Glutamatergic neuron (in vitro differentiated cells): ENCODE measurements at places on chromosomes 2 and 18.

GRCh38 chr2:51231071-51231470, 199.1 kb upstream of the NRXN1 start:
- no peak for DNase-seq

DNA sequence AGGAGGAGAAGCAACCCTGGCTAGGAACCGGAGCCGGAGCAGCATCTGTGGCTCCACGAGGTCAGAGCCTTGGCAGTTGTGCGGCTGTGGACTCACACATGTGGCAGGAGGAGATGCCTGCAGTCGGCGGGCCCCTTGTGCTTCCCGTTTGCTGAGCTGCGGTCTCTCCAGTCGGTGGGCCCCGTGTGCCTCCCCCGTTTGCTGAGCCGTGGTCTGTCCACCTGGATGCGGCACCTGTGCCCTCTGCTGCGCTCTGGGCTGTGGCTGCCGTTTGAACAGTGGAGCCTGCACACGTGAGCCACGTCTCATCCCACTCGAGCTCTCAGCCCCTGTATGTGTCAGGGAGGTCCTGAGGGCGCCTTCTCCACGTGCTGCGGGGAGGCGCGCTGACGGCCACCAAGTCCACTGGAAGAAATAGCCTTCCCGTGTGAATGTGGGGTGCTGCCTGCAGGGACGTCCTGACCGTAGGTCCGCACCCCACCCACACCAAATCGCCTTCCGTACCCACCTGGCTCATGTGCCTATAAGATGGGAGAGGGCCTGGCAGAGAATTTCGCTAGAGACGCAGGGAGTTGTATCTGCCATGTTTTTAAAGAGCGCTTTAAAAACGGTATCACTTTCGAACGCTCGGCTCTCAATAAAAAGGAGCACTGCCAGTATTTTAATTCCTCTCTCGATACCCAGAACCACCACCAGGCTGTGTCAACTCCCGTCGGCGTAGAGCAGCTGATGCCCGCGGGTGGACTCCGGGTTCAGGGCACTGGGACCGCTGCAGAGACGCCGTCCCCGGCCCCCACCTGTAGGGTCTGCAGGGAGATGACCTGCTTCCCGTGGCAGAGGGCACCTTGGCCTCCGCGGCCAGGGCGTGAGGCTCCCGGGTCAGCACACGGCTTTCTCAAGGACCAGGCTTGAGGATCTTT, 117.0 kb downstream of the NFATC1 start:
- DNase-seq = peak; percentile 14

DNA sequence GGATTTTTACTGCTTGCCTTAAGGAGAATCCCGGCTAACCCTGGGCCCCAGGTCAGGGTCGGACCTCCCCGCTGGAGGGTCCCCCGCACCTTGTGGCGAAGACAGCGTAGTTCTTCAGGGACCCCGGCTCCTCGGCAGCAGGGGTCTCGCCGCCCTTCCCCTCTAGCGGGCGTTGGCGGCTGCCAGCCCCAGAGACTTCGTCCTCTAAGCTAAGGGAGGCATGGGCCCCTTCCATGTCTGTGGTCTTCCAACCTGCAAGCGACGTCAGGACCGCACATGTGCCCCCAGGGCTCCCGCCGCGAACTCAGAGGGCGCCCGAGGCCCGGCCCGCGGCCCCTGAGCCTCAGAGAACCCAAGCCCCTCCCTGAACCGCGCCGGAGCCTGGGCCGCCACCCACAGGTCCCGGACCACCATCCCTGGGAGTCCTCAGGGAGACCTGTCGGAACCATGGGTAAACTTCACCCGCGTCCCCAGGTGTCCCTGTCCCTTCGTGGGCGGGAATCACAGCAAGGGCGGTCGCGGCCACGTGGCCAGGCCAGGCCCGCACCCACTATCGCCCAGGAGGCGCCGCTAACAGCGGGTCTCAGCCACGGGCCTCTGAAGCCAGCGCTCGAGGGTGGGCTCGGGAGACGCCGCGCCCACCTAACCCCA, 562 bp downstream of the ANKMY1 start:
- no peak for DNase-seq

- no peak for DNase-seq
Observed at GRCh38 chr18:50748243-50749229, 71.3 kb downstream of the MRO start.

DNA sequence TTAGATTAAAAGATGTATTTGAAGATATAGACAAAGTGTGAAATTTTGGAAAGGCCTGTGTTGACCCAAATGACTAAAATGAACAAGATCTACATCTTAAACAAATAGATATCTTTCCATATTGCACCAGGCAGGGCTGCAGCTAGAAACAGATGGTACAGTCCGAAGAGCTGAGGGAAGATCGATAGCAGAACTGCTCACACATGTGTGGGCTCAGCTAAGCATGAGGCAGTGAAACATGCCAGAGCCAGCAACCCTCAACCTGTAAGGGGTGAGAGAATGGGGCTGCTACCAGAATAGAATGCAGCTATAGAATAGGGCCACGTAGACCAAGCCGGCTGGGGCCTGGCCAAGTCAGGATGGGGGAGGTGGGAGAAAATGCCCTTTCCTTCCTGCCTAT, 87.8 kb downstream of the SLC5A7 start:
- peak; percentile 43 for DNase-seq

GRCh38 chr2:215432759-215433594, 2.9 kb downstream of the FN1 start:
- DNase-seq = no peak

GRCh38 chr2:47083886-47084687, 71.0 kb downstream of the STPG4 start:
- DNase-seq = no peak

DNA sequence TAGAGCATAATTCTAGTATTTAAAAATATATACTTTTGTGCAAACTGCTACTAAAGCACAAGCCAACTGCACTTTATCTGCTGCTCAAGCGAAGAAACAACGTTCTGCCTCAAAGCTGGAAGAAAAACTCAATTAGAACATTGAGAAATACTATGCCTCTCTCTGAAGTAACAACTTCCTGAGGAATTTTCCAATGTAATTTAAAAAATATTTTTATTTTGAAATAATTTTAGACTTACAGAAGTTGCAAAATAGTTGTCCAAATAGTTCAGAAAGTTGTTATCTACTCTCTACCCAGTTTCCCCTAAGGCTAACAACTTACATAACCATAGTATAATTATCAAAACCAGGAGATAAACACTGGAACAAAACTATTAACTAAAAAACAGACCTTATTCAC, 12.3 kb upstream of the POLI start:
- no peak for DNase-seq

DNA sequence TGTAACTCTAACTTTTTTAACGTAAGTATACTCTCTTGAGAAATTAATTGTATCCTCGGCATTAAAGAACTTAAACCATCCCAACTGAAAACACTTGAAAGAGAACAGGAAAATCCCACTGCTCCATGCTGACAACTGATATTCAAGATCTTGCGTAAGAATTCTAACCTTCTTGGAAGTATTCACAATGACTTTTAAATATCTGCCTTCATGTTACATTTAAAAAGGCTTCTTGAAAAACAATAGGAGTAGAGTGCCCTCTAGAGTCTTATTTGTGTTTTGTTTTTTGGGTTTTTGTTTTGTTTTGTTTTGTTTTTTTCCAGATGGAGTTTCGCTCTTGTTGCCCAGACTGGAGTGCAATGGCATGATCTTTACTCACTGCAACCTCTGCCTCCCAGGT, 65.4 kb upstream of the DNAJC10 start:
- DNase-seq = no peak

DNA sequence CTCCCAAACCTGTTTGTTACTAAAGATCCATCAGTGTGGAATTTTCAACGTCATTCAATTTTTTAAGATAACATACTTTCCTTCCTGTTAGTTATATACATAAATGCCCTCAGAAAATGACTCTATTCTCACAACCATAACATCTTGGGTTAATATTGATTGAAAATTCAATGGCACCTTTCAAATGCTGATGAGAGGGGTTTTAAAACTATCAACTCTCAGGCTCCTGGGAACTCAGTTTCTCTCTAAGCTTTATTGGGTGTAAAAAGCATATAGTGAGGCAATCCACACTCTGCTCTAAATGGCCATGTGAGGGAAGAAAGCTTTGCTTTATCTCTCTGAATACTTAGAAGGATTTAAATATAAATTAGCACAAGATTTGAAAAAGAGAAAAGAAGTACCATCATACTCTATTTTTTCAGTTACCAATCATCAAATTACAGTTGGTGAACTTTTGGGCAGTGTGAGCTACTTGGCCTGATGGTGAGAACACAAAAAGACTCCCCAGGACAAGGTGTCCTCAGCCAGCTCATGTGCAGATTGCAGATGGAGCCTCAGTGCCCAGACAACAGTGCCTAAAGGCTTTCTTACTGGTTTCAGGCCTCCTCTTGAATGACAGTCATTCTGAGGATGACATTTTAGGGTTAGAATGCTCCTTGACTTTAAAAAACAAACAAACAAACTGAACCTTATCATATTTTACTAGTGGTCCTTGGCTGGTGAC, 24.6 kb upstream of the CERS6 start:
- no peak for DNase-seq

GRCh38 chr2:56749152-56749752, 565.5 kb downstream of the CCDC85A start:
- no peak for DNase-seq
